Cerebellar cortex (tissue), 1 donor: ENCODE measurements at places on chromosomes 12 and 14.

- DNase-seq: no peak
Observed at GRCh38 chr14:95208598-95208997, 51.3 kb upstream of the DICER1 start.

DNA sequence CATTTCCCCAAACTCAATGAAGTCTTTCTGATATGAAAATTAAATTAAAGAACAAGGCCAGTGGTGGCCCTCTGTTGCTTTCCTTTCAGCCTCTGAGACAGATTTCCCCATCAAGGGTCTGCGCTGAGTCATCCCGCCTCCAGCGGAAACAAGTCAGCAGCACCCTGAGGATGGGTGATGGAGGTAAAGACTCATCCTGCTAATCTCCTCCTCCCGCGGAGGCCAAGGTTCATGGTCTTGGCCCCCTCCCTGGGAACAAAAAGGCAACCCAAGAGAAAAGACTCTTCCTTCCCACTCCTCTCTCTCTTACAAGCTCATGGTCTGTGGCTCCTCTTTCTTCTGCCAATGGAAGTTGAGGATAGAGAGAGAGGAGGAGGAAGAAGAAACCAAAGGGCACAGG, 9.0 kb upstream of the NUMB start:
- DNase-seq: no peak

DNA sequence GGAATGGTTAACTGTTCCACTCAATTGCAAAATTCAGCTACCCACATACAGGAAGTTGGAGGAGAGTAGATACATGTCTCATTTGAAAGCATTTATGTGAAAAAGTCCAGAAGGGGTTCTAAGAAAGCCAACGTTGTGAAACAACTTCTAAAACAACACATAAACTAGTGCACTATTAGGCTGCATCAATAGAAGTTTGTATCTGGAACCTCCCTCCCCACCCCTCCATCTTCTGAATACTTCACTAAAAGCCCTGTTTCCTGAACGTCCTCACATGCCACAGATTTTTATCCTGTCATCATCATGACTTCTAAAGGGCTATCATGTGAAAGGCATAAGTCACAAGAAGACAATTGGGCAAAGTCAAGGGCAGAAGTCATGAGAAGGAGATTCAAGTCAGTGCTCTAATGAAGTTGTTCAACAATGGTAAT, 5.5 kb downstream of the KRT79 start:
- DNase-seq: no peak

DNA sequence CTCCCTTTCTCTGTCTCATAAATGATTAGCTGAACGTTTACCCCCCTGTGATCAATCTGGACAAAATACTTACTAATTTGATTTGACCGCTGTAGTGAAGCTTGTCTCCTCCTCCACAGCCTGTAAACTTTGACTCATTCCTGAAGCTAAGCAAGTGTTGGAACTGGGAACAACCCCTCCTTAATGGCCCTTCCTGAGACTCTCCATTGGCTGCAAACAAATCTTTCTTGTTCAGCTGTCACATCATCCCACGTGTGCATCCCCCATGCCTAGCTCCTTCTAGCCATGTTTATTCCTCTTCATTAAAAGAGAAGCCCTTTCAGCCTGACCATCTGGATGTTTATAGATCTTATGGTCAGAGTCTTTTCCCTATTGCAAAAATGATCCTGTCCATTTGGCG, 281.2 kb downstream of the RGS6 start:
- DNase-seq: no peak

GRCh38 chr14:103520657-103521437, 1.8 kb downstream of the CKB start:
- DNase-seq: peak; percentile 69

DNA sequence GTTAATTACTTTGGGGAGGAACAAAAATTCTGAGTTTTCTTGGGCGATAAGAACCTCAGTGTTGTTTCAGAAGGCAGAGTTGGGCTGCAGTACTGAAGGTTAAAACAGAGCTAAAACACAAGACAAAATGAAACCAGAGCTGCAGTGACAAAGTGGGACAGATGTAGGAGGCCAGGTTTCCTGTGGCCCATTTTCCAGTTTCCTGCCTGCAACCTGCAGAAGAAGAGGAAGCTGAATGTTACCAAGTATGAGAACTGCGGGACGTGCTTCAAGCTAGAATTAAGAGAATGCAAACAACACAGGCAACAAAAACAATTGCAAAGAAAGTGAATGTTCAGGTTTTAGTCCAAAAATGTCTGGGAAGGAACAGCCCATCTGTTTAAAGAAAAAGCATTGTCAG, 17.8 kb downstream of the ELK3 start:
- peak; percentile 72 for DNase-seq

DNA sequence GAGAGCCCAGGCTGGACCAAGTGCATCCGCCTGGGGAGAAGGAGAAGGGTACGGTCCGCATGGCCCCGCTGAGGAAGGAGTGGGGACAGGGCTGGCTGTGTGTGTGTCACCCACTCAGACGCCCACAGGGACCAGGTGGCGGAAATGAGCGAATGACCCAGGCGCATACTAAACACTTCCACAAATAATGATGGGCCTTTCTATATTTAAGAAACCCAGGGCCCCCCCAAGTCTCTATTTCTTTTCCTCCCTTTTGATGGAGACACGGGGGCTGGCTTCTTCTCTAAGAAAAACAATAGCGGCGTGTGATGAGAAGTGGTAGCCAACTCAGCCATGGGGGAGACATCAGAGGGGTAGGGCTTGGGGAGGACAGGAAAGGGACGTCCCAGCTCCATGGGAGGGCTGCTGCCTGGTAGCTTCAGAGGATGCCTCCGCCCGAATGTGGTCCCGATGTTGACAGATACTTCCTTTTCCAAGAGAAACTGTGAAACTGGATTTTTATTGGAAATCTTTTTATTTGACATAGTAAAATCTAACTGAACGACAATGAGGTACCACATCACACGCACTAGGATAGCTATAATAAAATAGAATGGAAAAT, 6.3 kb upstream of the MAP1LC3B2 start:
- DNase-seq: no peak
